ENCODE measurements at places on chromosomes 13 and 19.

- DNase-seq: no peak
Observed at GRCh38 chr13:37806666-37807065, 62.9 kb downstream of the TRPC4 start.

DNA sequence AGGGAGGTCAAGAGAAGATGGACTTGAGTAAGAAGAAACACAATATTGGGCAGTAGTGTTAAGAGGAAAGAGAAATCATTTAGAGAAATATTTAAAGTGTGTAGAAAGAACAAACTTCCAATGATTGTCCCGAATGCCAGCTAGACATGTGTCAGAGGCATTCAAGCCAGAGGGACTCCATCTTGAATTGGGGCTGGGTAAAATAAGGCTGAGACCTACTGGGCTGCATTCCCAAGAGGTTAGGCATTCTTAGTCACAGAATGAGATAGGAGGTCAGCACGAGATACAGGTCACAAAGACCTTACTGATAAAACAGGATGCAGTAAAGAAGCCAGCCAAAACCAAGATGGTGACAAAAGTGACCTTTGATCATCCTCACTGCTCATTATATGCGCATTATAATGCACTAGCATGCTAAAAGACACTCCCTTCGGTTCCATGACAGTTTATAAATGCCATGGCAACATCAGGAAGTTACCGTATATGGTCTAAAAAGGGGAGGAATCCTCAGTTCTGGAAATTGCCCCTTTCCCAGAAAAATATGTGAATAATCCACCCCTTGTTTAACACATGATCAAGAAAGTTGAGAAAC, 127.0 kb upstream of the IPO5 start:
- DNase-seq: no peak

GRCh38 chr13:41970022-41970421, 9.1 kb upstream of the VWA8 start:
- DNase-seq: no peak

GRCh38 chr19:57231686-57232085, 863 bp downstream of the AURKC start:
- no peak for DNase-seq

GRCh38 chr13:32195713-32196112, 119.5 kb downstream of the ZAR1L start:
- no peak for DNase-seq

GRCh38 chr19:29537601-29538000, 11.8 kb downstream of the VSTM2B start:
- no peak for DNase-seq

DNA sequence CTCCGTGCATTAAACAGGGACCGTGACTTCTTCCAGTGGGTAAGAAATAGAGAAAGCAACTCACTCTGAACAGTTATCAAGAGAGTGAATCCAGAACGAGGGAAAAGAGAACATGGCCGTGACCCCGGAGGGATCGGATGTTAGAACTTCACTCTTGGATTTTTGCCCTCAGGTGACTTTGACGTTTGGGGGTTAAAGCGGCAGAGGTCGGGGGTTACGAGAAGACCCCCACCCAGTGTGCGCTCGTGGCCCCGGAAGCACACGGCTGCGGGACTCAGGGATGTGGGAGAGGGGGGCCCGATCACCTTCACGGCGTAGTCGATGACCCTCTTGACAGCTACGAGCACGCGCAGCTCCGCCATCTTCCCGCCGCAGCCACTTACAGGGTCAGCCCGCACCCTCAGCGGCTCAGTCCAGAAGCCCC, at the start of gene ETFB:
ETFB (minus strand) TSS at position 424 of the 424 bp plus-strand sequence; CDS start at position 362, 62 bp downstream.
- DNase-seq: no peak

GRCh38 chr19:47826800-47827199, 5.1 kb downstream of the CRX start:
- DNase-seq: no peak

DNA sequence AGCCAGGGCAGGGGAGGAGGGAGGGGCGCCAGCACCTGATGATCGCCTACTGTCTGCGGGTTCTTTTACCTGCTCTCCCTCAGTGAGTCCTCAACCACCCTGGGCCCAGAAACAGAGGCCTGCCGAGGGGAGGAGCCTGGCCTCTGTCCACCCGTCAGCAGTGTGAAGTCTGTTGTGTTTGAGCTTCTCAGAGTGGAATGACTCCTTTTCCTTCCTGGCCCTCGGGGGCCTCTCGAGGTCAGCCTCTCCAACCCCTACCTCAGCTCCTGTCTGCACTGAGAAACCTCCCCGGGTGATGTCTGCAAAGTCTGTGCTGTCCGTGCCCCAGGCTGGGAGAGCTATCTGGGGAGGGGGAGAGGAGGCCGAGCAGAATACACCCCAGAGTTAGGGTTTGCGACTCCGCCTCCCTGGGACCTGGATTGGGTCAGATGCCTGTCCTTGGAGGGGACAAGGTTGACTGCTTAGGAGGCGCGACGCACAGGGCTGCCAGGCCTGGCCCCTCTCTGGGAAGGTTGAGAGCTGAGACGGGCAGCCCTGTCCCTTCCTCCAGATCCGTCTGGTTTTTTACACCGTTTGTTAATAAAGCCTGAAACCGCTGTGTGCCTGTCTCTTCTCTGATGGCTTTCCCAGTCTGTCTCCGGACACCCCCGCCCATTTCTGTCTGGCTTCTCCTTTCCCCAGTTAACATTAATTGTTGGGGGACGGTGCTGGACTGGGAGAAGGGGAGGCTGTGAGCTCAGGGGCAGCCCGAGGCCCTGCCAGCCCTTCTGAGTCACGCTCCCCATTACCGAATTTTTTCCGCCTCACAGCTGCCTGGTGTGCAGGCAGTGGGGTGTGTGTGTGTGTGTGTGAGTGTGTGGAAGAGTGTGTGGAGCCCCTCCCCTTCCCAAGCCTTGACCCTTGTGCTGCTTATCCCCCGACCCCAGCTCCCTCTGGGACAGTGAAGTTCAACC, 989 bp upstream of the SSC5D start:
- DNase-seq: peak; percentile 93

- no peak for DNase-seq
Observed at GRCh38 chr19:17331045-17331558, 3.6 kb downstream of the ANO8 start.

DNA sequence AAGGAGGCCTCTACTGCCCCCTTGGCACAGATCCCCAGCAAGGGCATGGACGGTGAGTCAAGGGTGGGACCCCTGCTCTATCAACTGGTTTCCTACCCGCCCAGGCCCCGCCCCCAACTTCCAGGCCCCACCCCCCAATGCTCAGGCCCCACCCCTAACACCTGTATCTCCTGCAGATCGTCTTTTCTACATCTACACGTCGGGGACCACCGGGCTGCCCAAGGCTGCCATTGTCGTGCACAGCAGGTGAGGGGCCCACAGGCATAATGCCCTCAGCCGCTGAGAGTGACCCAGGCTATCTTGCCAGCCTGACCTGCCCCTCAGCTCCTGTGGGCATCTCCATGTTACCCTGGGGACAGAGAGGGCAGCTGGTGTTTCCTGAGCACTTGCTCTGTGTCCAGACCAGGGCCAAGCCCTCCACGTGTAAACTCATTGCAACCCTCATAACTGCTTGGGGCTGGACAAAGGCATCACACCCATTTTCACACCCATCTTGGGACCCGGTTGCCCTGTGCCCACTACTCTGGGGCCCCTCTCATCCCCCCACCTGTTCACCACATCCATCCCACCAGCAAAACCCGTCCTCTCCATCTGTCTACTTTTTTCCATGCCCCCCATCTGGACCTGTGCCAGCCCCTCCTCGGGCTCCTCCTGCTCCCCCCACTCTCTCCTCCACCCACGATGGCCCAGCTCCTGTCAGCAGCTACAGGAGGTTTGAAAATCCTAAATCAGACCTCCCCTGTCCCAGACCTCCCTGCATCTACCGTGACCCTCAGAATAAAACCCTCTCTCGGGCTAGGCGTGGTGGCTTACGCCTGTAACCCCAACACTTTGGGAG, 17.2 kb downstream of the SLC27A1 start:
- DNase-seq: no peak

GRCh38 chr19:47179653-47180310, 49.1 kb downstream of the SAE1 start:
- no peak for DNase-seq

GRCh38 chr13:102225892-102226291, 176.0 kb downstream of the FGF14 start:
- DNase-seq: no peak

GRCh38 chr19:32032561-32032960, 312.8 kb upstream of the ZNF507 start:
- DNase-seq: no peak

DNA sequence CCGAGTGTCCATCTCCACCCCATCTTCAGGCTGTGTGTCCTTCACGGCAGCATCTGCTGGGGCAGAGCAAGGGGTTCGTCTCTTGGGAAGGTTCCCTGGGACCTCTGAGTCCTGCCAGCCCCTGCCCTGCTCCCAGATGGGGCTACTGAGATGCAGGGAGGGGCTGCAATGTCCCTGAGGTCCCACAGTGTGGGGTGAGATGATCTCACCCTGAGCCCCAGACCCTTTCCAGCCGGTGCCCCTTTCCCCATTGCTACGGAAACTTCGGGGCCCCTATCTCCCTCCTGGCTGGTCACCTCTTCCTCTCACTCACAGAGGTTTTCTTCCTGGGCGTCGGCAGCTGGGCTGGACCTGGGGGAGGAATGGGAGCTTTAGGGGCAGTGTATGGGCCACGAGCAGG, 5.0 kb downstream of the LILRB2 start:
- no peak for DNase-seq

GRCh38 chr19:3798137-3798536, 12.0 kb upstream of the MATK start:
- DNase-seq: no peak

GRCh38 chr19:3353493-3353892, 12.9 kb upstream of the NFIC start:
- no peak for DNase-seq

- DNase-seq: no peak
Observed at GRCh38 chr19:35168196-35168595, 13.7 kb downstream of the FXYD5 start.

GRCh38 chr13:113441661-113442060, 11.6 kb downstream of the ADPRHL1 start:
- no peak for DNase-seq

DNA sequence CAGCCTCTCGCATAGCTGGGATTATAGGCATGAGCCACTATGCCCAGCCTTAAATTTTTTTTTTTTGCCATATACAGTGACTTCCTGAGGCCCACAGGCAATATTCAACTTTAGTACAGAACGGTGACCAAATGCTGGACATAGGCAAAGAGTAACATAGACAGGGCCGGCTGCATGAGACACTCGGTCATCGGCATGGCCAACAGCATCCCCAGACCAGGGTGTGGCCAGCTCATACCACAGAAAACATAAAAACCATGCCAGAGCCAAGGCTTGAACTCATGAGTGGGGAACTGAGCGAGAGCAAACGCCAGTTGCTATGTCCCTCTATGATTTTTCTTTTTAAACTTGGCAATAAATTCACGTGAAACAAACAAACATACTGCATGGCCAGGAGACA, 17.0 kb downstream of the KANK2 start:
- DNase-seq: no peak

- DNase-seq: peak; percentile 94
Observed at GRCh38 chr19:39372047-39372802, 18.7 kb downstream of the PAF1 start.

GRCh38 chr19:11481534-11482383, 913 bp upstream of the ELAVL3 start:
- DNase-seq: peak; percentile 35

GRCh38 chr19:17027535-17027975, 945 bp upstream of the CPAMD8 start:
- no peak for DNase-seq

- no peak for DNase-seq
Observed at GRCh38 chr13:29679396-29680053, 84.0 kb upstream of the SLC7A1 start.

GRCh38 chr13:100710176-100710575, 35.6 kb upstream of the TMTC4 start:
- no peak for DNase-seq

DNA sequence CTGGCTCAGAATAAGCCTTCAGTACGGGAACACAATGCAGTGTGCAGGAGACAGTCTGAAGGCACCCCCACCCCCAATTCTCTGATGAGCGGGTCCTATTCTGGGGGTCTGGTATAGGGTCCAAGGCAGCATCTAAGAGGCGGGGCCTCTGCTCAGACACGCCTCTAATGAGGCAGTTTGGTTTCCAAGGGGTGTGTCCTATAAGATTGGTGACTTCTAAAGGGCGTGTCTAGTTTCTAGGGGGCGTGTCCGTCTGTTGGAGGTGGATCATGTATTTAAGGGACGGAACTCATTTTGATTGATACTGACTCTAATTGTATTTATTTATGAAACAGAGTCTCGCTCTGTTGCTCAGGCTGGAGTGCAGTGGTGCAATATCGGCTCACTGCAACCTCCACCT, 8.7 kb downstream of the FIZ1 start:
- DNase-seq: no peak

DNA sequence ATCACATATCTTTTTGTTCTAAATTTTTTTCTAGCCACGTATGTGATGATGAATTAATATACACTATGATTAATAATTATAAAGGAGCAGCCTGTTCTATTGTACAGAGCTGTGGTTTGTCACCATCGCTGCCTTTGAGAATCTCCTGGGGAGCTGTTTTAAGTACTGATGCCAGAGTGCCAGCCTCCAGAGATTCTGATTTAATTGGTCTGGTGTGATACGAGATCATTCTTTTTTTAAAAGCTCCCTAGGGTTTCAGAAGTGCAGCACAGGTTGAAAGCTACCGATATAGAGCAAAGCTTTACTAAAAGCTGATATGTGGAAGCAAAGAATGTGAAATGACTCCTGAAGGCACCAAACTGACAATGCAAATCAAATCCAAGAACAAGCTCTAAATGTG, 314.7 kb downstream of the ITGBL1 start:
- no peak for DNase-seq

GRCh38 chr13:39875111-39875987, 219.9 kb downstream of the COG6 start:
- no peak for DNase-seq

- DNase-seq: no peak
Observed at GRCh38 chr19:13018035-13018914, 23.0 kb downstream of the NFIX start.

DNA sequence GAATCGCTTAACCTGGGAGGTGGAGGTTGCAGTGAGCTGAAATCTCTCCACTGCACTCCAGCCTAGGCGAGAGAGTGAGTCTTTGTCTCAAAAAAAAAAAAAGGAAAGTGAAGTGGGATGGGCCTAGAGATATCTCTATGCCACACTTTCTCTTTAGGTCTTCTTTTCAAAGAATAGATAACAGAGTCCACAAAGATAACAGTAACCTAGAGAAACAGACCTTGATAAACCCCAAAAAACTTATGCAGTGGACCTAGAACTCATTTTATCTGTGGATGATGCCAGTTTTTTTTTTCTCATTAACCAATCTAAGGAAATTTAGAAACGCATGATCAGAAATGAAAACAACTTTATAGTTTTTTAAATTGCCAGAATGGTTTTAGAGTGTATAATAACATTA, 227.4 kb downstream of the LHFPL6 start:
- no peak for DNase-seq

Measured in AG09309 (cell line).